ENCODE measurements at places on chromosomes 12 and 14.

GRCh38 chr12:120141336-120141735, 24.8 kb upstream of the RAB35 start:
- DNase-seq: no peak

DNA sequence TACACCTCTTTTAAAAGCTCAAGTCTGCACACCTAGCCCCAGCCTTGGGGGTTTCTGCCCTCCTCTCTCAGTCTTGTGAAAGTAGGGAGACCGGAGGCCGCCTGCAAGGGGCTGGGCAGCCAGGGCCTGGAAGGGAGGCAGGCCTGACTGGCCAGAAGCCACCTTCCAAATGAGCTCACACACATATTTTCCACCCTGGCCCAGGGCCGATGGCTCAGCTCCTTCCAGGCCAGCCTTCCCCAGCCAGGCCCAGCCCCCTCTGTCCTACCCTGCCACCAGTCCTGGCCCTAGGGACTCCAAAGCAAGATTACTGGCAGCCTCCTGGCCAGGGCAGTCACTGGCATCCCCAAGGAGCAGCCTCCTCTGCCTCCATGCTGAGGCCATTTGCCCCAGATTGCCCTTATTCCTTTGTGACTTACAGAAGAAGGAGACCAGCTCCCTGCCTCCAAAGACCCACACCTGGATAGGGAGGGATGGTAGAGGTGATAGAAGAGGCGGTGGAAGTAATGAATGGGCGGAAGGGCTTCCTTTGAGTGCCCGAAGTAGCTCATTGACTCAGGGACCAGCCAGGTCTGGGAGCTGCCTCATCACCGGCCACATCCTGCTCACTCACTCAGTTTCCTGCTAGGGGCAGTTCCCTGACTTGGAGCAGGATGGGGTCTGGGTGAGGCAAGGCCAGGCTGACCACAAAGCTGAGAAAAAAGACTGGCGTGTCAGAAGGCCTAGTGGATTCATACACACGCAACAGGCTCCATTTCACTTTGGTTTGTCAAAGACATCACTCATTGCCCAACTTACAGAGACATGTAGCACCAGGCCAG, 14.8 kb downstream of the MMP14 start:
- no peak for DNase-seq

DNA sequence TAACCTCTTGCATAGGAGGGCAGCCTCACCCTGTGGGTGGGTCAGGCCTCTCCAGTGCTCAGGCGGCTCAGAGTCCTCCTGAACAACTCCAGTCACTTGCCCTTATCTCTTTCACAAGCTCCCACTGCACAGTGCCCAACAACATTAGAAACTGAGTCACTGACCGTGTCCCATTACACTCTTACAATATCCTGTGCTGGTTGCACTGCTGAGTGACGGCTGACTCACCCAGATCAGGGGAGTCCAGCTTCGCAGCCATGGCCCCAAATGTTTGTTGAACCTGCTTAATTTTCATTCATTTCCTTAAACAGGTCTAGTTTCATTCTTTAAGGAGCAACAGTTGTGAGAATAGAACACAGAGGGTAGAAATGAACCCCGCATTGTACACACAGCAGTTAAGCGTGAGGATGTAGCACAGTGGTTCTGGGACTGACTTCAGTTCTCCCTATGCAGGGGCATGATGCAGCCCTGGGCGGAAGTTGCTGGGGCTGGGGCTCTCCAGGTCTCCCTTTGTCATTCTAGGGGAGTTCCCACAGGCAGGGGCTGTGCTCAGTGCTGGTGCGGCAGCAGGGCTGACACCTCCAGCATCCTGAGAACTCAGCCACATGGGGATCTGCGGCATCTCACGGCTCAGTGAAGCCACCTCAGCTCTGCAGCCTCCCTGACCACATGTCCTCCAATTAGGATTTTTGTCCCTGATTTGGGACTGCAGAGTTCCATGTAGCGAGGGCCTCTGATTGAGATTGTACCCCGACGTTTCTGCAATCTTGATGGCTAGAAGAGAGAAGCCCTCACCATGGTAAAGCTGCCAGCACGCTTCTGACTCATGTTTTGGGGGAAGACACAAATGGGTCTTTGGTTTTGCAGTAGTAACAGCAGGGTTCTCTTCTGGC, 16.1 kb downstream of the GPR68 start:
- DNase-seq: peak; percentile 56

DNA sequence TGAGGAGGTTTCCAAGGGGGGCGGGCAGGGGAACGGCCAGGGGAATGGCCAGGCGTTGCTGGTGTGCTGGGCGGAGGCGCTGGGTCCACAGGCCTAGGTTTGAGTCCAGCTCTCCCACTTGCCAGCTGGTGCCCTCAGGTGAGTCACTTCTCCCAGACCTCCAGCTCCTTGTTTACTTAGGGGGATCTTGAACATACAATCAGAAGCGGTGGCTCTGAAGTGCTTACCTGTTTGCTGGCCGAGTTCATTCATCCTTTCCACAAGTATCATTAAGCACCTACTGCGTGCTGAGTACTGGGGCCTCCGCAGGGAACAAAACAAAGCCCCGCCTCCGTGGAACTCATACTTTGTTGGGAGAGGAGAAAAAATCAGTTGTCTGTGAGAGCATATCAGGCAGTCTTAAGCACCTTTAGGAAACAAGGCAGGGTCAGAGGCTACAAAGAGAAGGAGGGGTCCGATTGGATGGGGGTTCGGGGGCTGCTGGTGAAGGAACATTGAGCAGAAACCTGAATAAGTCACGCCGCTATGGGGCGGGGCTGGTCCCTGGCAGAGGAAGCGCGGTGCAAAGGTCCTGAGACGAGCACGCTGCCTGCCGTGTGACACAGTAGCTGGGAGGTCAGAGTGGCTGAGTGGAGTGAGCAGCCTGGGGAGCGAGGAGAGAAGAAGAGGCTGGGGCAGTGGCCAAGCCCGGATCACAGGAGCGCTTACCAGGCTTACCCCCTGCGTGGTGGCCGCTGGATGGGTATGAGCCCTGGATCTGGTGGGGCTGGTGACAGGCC, 15.1 kb downstream of the MVK start:
- DNase-seq: no peak

- DNase-seq: no peak
Observed at GRCh38 chr12:63809566-63809965, 29.9 kb downstream of the RXYLT1 start.

- DNase-seq: no peak
Observed at GRCh38 chr14:34012978-34013720, 62.3 kb upstream of the EGLN3 start.

- DNase-seq: no peak
Observed at GRCh38 chr12:38771871-38772270, 133.5 kb downstream of the CPNE8 start.

DNA sequence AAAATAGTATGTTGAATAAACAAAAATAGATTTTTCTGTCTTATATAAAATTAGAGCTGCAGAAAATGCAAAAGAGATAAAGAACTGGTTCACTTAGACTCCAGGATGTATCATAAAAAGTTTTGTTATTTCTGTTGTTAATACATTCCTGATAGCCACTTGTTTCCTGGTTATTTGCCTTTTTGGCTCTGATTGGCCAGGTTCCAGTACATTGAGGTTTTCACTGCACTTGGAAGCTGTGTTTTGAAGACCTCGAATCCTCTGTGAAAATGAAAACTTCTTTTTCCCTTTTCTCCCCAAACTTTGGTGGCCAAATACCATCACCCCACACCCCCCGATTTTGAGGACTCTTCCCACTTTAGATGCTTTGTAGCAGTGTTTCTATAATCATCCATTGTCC, 525.3 kb downstream of the MED13L start:
- no peak for DNase-seq

DNA sequence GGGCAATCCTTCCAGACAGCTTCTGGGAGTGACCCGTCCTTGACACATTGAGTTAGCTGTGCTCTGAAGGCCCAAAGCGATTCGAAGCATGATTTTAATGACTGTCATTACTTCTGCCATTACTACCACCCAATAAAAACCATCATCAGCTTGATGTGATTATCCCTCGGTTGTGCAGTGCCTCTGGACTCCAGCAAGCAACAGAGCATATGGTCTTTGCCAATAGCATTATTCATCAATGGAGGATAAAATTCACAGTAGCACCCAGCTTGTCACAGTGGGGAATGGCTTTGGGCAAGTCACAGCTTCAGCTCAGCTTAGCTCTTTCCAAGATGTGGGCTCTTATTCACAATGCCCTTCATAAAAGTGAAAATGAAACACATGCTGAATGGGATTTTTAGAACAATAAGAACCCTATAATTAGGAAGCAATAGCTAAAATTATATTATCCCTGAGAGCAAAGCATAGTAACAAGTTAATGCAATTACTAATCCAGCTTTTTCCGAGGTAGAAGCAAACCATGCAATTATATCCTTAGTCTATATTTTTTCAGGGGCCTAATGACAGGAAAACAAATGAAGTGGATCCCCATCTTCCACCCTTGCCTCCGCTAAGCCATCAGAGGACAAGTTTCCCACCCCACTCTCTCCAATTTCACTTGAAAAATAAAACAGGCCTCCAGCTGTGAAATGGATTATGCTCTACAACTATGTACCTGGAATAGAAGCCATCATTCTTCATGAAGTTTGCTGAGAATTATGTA, 163.0 kb upstream of the EEA1 start:
- no peak for DNase-seq

GRCh38 chr12:45446013-45446412, 230.1 kb downstream of the ANO6 start:
- DNase-seq: no peak

- no peak for DNase-seq
Observed at GRCh38 chr12:67681941-67682620, 33.5 kb downstream of the DYRK2 start.

DNA sequence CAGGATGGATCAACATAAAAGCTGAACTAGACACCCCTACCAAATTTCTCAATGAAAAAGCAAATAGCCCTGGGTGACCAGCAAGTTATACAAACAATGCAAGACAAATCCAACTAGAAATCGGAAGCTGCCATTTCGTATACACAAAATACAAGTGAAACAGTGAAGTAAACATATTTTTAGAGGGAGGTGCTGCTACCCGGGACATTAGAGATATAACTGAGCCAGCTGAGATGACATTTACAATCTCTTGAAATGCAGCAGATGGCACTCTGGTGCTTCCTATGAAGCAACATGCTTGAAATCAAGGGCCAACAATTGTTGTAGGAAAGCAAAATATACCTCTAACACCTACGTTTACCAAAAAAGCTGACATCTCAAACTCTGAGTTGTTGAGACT, 25.5 kb downstream of the BDKRB1 start:
- DNase-seq: no peak
